ENCODE measurements at places on chromosomes 6 and 20.

DNA sequence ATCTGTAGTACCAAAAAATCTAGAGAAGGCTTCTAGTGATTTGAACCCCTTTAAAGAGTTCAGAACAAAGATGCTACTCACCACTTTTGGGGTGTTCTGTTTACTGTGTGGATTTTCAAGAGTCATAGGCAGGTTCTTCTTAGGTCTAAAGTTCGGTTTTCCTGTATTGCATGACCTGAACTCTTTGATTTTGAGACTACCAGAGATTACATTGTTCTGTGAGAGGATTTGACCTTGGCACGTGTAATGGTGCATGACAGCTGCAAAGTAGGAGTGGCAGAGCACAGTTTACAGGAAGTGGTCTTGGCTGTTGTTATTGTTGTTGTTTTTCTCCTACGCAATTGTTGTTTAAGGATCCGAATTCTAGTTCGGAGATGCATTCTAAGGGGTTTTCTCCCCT lies 592.7 kb downstream of the EPHA7 start:
- no peak for DNase-seq

DNA sequence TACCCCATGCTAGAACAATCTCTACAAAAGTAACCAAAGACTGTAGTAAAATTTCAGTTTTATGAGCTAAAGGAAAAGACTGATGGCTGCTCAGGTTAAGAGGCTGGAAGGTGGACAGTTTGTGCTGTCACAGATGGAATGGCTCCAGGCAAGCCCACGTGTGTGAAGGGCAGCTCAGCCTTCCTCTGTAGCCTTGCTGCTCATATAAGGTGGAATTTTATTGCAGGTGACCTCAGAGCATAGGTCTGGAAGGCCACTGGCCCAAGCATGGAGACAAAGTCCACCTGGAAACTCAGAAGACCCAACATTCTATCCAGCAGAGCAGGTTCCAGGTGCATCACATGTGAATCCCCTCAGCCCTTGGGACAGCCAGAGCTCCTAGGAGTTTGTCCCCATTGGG lies 53.6 kb downstream of the KAT14 start:
- DNase-seq: no peak

- no peak for DNase-seq
Observed at GRCh38 chr6:32152769-32153563, 975 bp upstream of the PPT2 start.

DNA sequence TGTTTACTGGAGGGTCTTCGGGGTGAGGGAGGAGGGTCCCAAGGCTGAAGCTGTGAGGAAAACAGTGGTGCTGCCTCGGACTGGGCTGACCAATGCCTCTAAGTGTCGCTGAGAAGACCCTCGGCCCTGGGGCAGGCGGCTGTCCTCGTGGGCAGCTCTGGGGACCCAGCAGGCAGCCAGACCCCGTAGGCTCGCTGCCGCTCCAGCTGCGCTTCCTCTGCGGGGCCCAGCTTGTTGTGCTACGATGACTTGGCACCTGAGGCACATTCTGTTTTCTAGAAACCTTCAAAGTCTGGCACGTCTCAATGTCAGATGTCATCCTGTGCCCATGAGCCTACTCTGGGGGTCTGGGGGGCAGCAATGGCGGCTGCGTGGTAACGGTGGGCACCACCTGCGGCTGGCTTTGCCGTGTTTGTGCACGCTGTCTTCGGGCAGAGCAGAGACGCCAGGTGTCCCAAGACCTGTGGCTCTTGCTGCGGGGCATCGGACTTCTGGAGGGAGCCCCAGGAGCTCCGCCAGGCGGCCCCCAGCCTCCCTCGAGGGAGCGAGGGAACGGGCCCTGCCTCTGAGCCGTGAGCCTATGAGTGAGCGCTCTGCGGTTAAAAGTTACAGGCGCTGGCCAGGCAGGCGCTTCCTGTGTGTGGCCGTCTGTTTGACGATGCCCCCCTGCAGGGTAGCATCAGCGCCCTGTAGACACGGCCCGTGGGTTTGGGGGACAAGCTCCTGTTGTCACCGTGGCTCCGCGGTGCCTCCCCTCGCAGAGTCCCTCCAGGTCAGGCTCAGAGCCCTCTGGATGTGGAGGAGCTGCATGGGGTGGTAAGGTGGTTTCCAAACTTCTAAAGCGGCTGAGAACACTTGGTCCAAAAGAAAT lies 6.8 kb downstream of the SLC17A9 start:
- DNase-seq: no peak

DNA sequence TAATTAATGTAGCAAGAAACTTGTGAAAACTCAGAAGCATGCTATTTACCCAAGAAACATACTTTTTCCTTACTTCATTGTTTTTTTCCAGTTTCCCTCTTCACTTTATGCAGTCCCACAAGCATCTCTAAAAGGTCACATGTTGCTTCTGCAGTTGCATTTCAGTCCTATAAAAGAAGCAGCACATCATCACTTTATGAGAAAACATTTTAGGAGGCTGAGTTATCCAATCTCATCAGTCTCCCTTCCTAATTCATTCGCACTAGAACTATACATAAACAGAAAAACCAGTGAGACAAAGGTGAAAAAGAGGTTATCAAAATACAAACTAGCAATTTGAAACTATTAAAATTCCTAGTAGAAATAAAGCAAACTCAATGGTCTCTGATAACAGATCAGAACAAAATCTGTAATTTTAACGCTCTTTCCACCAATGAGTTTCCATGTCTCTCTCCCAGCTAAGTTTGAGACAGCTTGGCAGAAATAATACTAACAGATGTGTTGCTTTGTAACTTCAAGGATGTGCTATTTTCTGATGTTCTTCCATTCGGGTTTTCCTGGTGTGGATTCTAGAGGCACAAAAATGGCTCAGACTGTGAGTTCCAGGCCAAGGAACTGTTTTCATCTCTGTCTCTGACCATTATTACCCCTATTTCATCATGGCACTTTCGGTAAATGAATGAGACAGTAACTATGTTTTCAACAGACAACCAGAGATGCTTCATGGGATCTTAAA lies 48.4 kb downstream of the ZHX3 start:
- no peak for DNase-seq

DNA sequence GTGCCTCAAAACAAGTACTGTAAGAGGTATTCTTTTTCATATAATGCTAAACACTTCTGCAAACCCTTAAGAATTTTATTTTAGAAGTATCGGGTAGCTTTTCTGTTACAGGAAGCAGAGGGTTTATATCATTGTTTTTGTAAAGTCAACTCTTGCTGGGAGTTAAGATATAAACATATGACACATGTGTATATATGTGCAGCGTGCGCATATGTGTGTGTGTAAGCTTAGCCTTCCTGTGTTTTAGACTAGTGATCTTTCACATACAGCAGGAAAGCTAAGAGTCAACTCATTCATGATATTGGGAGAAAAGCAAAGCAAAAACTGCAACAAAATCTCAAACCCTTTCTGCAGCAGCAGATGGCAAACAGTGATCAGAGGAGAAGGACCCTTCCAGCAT lies 102.4 kb downstream of the ARID1B start:
- no peak for DNase-seq

- no peak for DNase-seq
Observed at GRCh38 chr6:166415833-166416347, 33.1 kb upstream of the MPC1 start.

- no peak for DNase-seq
Observed at GRCh38 chr20:39123185-39123557, 161.0 kb downstream of the DHX35 start.

DNA sequence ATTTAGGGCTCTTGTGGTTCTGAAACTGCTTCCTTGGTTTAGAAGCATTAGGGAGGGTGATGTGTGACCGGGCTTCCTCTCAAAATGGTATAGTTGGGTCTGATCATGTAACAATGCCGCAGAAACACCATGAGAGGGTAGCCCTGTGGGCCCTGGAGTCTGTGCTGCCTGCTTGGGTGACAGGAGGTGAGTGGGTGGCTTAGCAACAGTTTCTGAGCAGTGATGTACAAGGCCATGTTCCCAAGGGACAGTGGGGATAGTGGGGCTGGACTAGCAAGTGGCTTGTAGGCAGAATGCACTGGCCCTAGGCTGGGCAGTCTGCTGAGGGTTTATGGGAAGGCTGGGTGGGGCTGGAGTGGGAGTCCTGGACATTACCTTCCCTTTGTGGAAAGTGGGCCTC lies 106.9 kb upstream of the MYL9 start:
- DNase-seq: no peak

- no peak for DNase-seq
Observed at GRCh38 chr6:127514773-127515227, 4.3 kb downstream of the MTCL3 start.

GRCh38 chr6:30685157-30686008 lies 1.1 kb downstream of the PPP1R18 start:
- DNase-seq: no peak

- no peak for DNase-seq
Observed at GRCh38 chr6:130324657-130325056, 41.2 kb upstream of the TMEM200A start.

DNA sequence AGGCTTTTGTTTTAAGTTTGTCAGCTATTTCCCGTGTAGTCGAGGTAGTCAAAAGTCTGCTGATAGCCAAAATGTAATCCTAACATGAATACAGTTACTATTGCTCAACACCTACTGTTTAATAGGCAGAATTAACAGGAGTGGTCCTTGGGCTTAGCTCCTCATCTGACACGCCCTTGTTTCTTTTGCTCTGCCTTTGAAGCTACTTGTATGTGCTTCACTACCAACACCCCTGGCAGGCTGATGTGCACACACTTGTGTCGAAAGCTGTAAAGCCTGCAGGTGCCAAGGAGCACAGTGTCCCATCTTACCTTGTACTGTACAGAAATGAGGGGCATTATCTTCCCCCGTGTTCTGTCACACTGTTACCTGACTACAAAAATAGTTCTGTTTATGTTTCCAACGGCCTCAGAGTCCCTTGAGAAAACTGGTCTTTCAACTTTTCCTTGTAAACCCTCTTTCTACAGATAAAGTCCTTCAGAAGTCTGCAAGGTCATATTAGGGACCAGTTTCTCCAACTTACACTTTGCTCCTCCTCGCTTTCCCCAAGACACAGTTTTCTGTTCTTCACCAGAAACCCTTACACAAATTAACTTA lies 9.3 kb downstream of the SDHAF4 start:
- no peak for DNase-seq

GRCh38 chr20:52127309-52127708 lies 64.3 kb downstream of the ZFP64 start:
- no peak for DNase-seq

GRCh38 chr20:64084685-64085152 lies 521 bp upstream of the LKAAEAR1 start:
- DNase-seq: no peak

DNA sequence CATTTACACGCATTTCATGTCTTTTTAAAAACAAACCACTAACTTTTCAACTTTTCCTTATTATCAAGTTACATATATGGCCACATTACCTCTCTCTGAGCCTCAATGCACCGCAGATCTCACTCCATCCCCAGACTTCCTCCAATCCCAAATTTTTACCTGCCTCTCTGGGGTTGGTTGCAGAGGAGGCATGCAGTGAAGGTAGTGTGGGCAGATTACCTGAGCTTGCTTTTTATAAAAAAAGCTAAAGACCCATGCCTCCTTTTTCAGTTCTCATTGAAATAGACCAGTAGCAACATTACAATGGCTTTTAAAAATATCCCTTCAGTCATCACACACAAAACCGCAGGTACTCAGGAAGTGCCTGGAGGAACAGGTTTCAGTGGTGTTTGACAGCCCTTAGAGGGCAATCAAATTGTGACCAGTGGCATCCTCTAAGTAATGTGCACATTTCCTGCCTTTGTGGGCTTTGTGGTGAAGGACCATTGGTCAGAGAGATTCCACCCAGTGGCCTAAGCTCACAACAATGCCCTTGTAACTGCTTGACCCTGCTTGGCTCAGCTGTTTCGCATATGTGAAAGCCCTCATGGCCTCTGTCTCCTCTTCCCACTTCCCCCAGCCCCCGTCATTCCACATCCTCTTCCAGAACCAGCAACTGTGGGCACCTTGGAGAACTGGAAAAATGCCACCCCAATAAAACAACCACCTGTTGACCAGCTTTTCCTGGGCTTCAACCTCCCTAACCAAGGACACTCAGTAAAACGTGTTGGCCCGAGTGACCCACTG lies 30.2 kb upstream of the IL17A start:
- peak; percentile 27 for DNase-seq

GRCh38 chr6:30590509-30590908 lies 19.3 kb downstream of the ABCF1 start:
- no peak for DNase-seq

GRCh38 chr20:24436160-24436559 lies 33.3 kb upstream of the SYNDIG1 start:
- DNase-seq: no peak

- no peak for DNase-seq
Observed at GRCh38 chr20:47572105-47572729, 70.5 kb downstream of the NCOA3 start.

- DNase-seq: no peak
Observed at GRCh38 chr6:27836141-27836782, 75.9 kb downstream of the OR2B2 start.

- no peak for DNase-seq
Observed at GRCh38 chr20:4677846-4678245, 43.9 kb upstream of the PRND start.

DNA sequence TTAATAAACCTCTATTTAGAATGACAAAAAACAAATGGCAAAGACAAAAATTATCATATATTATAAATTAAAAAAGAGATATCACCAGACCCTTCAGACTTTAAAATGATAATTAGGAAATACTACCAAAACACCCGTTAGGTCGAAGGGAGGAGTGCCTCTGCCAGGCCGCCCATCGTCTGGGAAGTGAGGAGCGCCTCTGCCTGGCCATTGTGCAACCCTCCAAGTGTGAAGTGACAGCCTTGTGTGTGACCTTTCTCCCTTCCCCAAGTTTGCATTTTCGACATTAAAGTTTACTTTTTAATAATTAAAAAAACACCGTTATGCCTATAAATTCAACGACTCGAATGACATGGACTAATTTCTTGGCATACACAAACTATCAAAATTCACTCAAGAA lies 64.5 kb upstream of the TASP1 start:
- no peak for DNase-seq

GRCh38 chr6:130282234-130282995 lies 59.7 kb upstream of the SAMD3 start:
- peak; percentile 31 for DNase-seq

- no peak for DNase-seq
Observed at GRCh38 chr6:151172751-151173150, 67.0 kb upstream of the AKAP12 start.

DNA sequence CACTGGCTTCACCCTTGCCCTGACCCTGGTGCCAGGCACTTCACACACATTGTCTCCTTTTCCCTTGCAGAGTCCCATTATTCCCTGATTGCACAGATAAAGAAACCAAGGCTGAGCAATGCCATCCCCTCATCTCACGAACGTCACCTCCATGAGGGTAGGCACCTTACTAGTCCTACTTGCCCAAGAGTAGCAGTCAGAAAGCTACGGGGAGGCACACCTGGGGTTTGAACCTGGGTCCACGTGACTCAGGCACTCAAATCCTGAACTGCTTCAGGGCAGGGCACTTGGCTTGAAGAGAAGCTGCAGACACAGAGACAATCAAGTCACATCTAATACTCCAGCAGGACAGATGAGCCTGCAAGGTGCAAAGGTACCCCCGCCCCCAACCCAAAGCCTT lies 1.9 kb downstream of the BCAS1 start:
- no peak for DNase-seq
